Dorsolateral prefrontal cortex (tissue), 122 donors: ENCODE measurements at places on chromosomes 7 and 10.

DNA sequence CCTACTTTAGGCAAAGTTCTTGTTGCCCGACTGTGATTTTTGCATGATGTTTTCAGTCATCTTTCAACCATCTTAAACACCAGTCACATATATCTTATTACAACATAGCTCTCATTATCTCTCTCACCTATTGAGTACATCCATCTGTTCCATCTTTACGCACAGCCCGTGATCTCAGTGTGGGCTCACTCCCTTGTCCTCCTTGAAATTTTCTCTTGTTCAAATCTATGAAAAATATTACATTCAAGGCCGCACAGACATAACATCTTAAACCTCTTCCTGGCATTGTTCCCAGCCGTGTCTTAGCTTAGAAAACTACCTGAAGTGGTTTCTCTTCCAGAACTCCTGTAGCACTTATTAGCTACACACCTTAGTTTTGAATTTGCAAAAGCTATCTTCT is 32.6 kb downstream of the NET1 start:
- no peak for DNase-seq

GRCh38 chr10:61992671-61993668 is 91.5 kb downstream of the ARID5B start:
- DNase-seq = no peak

DNA sequence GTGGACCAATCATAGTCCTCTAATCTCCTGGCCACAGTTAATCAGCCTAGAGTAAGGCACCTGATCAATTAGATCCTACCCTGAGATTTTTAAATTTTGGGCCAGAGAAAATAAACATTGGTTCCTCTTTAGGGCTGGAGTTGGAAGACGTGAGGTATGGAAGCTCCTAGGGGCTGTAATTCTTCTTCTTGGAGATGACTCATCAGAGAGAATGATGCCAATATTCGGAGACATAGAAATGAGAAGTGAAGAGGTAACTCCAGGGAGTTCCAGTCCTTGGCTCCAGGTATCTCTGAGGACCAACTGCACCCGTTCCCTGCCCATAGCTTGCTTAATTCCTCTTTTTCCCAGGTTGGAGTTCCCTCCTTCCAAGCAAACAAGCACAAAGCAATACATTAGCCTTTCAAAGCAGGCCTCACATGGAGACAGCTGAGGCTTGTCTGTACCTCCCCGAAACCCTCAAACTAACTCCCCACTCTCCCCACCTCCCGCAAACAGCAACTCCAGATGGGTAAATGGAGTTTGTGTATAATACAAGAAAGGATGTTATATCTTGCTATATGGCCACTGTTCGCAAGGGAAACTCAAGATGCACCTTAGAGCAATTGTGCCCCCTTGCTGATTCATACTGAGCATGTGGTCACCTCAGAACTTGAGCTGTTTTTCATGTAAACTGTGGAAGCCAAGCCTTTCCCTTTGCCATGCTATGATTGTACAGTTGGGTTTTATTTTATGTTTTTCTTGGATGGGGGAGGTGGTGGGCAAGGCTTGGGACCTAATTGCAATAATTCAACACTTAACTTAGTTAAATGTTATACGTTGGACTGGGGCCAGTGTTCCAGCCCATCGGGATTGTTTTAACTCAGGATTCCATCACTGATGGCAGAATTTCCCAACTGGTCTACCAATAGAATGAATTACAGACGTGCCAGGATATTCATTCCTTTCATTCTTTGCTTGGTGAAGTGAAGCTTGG is 29.3 kb downstream of the PIK3AP1 start:
- DNase-seq = no peak

- no peak for DNase-seq
Measured at GRCh38 chr10:1661859-1662437, 75.4 kb downstream of the ADARB2 start.

- no peak for DNase-seq
Measured at GRCh38 chr7:32524631-32525030, 29.3 kb downstream of the AVL9 start.

DNA sequence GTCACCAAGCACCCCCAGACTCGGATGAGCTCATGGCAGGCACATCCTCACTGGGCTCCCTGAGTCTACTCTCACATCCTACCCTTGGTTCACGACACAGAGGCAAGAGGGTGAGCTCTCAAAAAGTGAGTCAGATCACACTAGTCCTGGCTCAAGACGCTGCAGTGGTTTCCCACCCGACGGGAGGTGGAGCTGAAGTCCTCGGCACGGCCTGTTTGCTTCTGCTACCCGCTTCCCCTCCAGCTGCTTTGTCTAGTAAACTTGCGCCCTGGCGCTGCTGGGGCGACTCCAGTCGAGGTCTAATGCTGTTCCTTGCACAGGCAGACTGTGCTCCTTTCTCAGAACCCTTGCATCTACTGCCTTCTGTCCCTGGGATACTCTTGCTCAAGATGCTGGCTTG is 13.5 kb upstream of the SFMBT2 start:
- DNase-seq = no peak

DNA sequence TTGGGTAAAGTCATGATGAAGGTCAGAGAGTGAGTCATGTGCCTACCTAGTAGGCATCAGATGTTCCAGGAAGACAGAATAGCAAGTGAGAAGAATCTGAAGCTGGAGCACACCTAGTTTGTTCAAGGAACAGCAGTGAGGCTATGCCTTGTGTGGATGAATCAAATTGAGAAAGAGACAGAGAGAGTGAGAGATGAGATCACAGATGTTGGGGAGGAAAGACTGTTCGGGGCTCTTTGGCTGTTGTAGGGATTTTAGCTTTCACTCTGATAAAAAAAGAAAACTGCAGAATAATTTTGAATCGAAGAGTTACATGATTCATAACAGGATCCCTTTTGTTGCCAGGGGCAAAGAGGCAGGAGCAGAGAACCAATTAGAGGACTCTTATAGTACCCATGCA is 6.3 kb downstream of the LIPF start:
- DNase-seq = no peak

GRCh38 chr10:60778971-60779796 is 906 bp downstream of the CDK1 start:
- DNase-seq = no peak

DNA sequence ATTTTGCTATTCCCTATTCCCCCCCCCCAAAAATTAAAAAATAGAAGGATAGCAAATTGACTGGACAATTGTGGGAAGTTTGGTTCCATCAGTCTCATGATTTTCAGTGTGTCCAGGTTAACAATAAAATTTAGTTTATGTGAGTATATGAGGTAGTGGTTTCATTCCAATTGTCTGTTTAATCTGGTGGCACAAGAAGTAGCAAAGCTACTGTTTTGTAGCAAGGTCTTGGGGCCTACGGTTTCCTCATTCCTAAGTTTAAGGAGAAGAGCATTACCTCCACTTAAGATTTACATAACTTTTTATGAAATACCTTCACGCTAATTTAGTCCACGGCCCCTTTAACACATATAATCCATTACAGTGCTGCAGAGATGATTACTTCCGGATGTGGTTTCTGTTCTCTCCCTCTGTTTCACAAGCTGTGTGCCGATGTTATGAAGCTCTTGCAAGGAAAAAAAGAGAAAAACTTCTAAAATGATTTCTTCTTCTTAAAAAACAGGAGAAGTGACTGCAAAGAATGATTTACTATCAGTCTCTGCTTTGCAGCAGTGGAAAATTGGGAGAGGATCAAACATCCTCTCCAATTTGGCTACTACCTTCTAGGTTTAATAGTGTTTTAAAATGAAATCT is 32.7 kb upstream of the NPVF start:
- DNase-seq = no peak

GRCh38 chr7:142835487-142835886 is 19.4 kb upstream of the EPHB6 start:
- DNase-seq = no peak

DNA sequence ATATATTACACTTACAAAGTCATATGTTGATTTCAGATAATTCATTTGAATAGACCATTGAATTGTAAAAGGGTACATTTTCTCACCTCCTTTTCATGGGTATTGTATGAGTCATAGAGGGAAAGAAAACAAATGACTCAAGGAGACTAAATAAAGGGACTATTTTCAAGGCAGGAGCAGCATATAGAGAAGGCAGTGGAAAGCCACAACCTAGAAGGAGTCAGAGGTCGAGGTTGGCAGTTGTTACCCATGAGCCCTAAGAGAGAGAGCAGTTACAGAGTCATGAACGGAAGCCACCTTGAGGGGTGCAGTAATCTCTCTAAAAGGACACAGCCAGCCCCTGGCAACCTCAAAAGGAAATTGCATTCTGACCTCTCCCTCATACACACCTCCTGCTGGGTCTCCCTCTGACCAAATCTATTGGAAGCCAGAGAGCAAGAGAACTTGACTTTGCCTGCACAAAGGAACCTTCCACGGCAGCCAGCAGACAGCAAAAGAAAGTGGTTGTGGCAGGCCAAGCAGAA is 137.9 kb downstream of the GRM8 start:
- DNase-seq = no peak

- DNase-seq = no peak
Measured at GRCh38 chr10:102650655-102651454, 6.6 kb downstream of the TRIM8 start.

DNA sequence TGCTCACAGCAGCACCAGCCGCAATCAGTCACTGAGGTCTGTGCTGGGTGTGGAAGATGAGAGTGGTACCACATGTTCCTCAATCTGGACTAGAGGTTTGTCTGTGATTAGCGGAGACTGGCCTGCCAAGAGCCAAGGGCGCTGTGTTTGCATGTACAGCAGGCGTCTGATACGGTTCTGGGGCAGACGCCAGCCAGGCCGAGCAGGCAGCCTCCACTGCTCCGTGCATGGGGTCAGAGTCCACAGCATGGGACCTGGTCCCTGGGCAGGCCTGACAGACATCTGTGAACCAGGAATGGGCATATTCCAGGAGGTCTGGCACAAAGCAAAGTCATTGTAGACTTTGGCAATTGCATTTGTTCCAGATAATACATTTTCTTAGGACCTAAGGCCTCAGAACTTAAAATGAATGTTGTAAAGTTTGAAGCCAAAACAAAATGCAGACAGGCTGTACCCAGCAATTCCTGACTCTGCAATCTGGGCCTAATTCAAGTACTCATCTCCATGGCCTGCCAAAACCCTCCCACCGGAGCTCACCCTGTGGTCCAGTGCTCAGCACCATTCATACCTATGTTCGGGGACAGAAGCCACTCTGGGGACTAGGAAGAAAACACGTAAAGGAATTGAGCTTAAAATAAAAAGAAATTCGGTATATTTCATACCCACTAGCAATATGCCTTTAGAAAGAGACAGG is 50.0 kb upstream of the FAM20C start:
- DNase-seq = no peak

DNA sequence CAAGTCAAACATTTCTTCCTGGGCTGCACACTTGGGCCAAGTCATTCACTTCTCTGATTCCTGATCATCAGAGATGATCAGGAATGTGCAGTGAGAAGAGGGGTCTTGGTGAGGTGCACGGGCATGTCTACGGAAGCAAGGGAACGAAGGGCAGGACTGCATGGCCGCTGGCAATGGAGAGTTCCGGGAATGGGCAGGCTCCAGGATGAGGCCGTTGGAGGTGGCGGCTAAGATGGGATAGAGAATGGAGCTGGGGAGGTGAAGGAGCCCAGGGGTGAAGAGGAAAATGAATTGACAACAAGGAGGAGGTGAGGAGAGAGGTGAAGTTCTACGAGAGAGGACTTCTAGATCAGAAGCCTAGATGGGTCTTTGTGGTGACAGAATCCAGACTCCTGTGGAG is 260.0 kb downstream of the GRID1 start:
- DNase-seq = no peak

GRCh38 chr10:45555795-45556194 is 116.8 kb downstream of the ZFAND4 start:
- DNase-seq = no peak

DNA sequence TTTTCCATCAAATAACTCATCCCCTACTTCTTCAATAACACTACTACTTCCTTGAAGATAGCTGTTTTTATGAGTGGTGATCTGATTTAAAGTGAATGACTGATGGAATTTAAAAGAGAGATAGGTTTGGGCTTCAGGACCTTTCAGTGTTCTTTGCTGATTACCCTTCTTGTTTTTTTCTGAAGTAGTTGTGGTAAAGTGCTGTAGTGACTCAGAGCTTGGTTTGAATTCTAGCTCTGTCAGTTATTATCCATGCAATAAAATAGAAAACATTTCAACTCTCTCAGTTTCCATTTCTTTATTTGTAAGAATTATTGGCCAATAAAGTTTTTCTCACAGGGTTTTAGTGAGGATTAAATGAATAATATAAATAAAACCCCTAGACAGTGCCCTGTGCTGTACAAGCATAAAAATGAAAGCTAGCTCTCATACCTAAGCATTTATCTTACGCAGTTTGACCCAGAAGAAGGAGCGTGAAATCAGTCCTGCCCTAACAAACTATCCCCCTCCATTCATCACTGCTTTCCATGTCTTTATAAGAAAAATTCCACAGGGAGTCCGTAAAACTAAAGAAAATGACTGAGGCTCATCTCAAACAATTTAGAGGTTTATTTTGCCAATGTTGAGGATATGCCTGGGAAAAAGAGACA is 25.1 kb upstream of the AKAP9 start:
- no peak for DNase-seq

- no peak for DNase-seq
Measured at GRCh38 chr7:155477476-155477875, 19.5 kb downstream of the EN2 start.

DNA sequence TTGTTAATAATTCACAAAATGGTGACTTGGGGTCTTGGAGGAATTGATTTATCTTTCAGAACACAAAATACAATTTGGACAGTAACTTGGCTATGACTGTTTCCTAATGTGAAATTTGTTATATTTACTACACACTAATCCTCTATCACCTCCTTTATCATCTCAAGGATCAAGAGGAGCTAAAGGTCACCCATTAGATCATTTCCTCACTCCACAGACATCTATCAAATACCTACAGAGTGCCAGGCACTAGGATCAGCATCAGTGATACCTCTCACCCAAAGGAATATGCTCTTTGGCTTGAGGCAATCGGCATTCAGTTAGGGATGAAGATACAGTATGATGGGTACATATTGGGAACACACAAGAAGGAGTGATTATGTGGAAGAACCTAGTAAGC is 132.1 kb downstream of the INHBA start:
- no peak for DNase-seq

DNA sequence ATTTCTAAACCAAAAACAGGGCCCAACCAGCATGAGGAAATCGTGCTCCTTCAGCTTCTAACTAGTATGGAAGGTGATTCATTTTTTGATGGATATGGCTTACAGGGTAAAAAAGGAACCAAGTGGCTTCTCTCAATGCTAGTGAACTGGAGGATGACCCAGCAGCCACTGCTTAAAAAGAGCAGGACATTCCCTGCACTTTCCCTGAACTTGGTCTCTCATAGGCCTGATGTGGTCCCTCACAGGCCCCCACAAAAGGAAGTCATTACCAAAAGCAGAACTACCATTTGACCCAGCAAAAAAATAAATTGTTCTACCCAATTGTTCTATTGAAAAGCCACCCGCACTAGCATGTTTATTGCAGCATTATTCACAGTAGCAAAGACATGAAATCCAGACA is 188.8 kb downstream of the CALN1 start:
- no peak for DNase-seq

- DNase-seq = peak; percentile 93
Measured at GRCh38 chr7:158414486-158414961, 173.1 kb downstream of the PTPRN2 start.

GRCh38 chr7:75711076-75711475 is 27.7 kb downstream of the HIP1 start:
- DNase-seq = no peak

- DNase-seq = no peak
Measured at GRCh38 chr7:70215491-70215890, 617.2 kb downstream of the AUTS2 start.

- DNase-seq = no peak
Measured at GRCh38 chr10:87503886-87504285, 807 bp upstream of the MINPP1 start.

- no peak for DNase-seq
Measured at GRCh38 chr7:150675714-150676113, 9.8 kb upstream of the GIMAP2 start.

GRCh38 chr10:131843881-131844284 is 56.9 kb upstream of the PPP2R2D start:
- peak; percentile 10 for DNase-seq
